Activated naive CD8-positive, alpha-beta T cell treated with anti-CD3 and anti-CD28 coated beads for 36 hours (primary cell): ENCODE measurements at places on chromosomes 2 and 18. TPM values are rescaled to one million over a fixed set of nuclear protein-coding genes. Genes with fewer than 3 reads are reported as not detected.

LDAH gene
- total RNA-seq = 24.7 TPM

CYRIA gene
- 0.16 TPM for total RNA-seq

STAMBP gene
- total RNA-seq = 76.4 TPM

ALPG gene
- total RNA-seq = not detected
